ENCODE measurements at places on chromosomes 2 and 18.

- DNase-seq = no peak
Measured at GRCh38 chr2:178420463-178420999, 30.4 kb downstream of the PRKRA start.

- DNase-seq = no peak
Measured at GRCh38 chr18:33517950-33518349, 60.1 kb upstream of the ASXL3 start.

DNA sequence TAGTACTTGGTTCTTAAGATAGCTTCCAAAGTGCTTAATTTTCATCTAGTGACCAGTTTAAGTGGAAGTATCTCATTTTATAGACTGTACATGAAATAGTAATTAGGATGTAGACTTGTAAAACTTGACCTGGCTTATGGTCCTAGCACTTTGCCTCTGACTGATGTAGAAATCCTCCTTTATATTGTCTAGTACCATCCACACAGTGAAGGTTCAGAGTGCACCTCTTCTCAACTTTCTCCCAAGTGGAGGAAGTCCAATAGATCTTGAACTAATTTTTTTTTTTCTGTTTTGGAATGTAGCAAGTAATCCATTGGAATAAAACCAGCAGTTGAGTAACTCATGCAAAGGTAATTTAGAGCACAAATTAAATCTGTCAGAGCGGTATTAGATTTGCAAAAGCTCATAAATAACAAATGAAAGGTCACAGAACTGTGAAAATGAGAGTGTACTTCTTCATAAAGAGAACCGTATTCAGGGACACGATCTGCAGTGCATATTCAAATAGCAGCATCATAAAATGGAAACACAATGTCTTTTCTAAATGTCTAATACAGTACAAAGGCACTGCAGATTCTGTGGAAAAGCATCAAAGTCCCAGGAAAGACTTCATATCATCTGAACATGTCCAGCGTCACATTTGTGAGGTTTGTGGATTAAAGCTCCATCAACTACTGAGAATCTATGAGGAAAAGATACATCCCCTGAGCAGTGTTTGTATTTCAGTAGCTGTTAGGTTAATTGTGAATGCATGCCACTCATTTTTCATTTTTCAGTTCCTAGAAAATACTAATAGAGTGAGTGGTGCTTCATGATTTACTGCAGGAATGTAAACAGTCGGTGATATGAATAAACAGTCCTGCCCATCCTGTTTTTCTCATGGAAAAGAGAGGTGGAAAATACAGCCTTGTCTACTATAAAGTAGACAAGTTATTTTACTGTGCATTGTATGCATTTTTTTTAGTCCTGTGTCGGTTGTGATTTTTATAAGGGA, 100.7 kb downstream of the LYPD6 start:
- no peak for DNase-seq

- no peak for DNase-seq
Measured at GRCh38 chr2:227724394-227725039, at the start of gene SCYGR6. SCYGR6 (minus strand) TSS chr2:227724757; CDS start chr2:227724757, 0 bp downstream.

DNA sequence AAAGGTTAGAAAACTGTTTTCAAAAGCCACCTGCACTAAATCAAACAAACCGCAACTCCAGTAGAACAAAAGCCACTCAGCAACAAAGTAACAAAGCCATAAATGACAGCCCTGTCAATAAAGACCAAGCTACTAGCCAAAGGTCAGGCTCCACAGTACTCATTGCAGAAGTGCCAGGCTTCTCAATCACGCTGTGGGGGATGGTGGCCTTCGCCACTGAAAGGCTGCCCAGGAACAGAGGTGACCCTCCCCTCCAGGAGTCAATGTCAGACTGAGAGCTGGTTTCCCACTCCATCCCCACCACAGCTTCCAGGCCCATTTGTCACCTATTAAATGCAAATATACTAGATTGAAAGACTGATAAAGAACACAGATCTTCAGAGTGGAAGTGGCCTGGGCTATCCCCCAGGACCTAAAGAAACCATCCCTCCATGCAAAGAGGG, 5.9 kb downstream of the ATP8B1 start:
- no peak for DNase-seq

DNA sequence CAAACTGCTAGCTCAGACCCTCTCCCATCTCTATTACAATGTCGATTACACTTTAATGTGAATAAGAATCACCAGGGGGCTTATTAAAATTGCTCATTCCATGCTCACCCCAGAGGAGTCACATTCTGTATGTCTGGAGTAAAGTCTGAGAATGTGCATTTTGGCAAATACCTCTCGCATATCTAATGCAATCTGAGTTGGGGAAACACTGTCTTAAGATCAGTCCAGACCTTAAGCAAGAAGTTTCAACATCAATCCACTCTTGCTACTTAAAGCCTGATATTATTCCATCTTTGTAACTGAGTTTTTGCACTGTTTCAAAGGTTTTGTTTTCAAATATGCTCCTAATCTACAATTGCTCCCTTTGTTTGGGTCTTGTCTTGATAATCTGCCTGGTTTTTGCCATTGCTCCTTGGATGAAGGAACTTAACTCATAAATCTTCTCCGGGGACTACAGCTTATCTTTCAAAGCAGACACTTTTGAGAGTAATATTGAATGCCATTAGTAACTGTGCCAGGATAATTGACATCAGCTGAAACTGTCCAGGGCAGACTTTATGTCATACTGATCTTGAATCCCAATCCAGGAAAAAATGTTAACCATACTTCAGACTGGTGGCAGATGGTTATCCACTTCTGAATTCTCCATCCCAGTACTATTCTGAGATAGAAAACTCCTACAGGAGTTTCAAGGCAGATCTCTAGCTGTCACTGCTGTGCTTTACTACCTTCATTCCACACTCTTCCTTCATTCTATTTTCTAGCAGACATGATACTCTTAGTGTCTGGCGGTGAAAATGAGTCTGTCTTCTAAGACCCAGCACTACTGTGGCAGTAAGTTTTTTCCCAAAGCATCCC, 200.9 kb downstream of the ERBB4 start:
- DNase-seq = no peak

- DNase-seq = no peak
Measured at GRCh38 chr18:63365876-63366212, 1.2 kb downstream of the KDSR start.

- DNase-seq = no peak
Measured at GRCh38 chr2:214367171-214367570, 43.7 kb upstream of the VWC2L start.

DNA sequence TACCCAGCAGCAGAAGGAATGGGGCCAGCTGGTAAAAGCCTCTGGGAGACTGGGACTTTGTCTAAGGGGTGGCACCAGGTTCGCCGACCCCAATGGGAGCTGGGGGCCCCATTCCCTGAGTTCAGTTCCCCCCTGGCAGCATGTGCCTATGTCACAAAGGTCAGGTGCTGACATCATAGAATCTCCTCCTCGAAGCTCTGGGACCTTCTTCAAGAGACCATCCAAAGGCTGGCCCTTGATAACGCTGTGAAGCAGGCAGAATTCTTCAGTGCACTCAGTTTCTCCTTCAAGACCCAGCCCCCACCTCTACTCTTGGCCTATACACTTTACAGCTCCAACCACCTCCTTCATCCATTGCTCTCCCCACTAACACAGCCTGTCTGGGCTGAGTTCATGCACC, at the start of gene PRR30:
PRR30 (minus strand) TSS at position 101 of the 400 bp plus-strand sequence. CDS start 1,081 bp downstream, outside the sequence.
- no peak for DNase-seq

GRCh38 chr18:24322584-24323136, 75.0 kb downstream of the OSBPL1A start:
- peak; percentile 31 for DNase-seq

- DNase-seq = no peak
Measured at GRCh38 chr2:241811952-241812729, 3.1 kb downstream of the NEU4 start.

GRCh38 chr2:152036611-152037469, 62.0 kb downstream of the CACNB4 start:
- peak; percentile 69 for DNase-seq

DNA sequence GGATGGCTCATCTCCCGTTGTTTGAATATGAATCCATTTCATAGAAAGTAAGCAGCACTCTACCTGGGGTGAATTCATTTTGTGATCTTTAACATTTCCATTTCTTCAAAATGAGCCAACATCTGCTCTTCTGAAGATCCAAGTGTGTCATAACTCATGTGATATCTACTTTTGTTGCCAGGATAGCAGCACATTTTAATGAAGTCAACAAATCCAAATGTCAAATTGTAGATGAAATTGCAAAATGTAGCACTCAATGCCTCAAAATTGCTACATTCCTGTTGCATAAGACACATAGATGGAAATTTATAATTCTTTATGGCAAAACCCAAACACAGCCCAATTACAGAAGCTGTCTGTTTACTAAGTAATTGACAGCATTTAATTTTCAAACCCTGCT, 360.7 kb downstream of the TMX3 start:
- DNase-seq = no peak

GRCh38 chr18:62807396-62807795, 92.1 kb downstream of the PHLPP1 start:
- no peak for DNase-seq

- no peak for DNase-seq
Measured at GRCh38 chr2:86225581-86225980, 26.3 kb downstream of the MRPL35 start.

DNA sequence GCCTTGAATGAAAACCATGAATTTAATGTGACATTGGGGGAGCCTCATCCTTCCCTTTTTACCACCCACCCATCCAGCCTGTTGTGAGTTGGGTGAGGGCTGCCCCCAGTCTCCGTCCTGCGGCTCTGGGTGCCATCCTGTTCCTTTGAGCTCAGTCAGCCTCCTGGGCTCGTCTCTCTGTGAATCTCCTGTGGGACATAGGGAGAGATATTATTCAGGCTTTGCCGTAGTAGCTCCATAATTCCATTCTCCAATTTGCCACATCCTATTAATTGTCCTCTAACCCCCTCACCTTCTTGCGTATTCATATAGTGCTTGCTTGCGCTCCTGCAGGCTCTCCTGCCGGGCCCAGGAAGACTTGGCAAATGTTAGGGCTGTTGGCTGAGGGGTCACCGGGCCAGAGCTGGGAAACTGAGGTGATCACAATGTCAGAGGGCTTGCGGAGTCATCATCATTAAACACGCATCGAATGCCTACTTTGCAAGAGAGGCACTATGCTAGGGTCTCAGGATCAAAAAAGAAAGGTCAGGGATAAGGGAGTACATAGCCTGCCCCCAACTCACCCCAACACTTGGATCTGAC, 709 bp upstream of the DQX1 start:
- no peak for DNase-seq

DNA sequence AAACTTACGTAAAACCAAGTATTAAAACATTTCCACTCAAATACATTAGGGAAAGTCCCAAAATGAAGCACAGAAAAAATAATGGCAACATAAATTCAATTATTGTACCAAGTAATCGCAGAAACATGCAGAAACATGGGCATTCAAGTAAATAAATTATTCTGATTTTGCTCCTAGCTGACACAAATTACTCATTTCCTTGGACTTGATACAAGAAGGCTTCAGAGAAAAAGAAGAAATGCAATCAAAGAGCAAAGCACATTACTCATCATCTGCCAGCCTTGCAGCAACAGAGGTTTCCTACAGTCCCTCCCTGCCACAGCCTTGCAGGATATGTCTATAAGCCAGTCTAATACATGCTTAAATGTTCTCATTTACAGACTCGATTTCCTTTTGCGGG, 439.8 kb upstream of the LYPD1 start:
- DNase-seq = no peak

DNA sequence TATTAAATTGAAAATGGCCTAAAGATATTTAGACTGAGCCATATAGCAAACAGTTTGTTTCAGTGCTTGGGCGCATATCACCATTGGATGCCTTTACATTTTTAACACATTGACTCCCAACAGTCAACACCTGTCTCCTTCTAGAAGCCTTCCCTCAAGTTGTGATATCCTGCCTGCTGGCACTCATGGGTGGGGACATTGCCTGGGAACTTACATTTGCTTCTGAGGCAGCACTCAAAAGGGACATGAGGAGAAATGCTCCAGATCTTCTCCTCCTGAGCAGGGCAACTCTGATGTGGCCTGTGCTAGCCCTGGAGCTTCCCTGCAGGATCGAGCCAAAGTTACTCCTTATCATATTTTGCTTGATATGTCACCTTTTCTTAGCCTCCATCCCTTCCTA, 392.2 kb downstream of the CDH7 start:
- no peak for DNase-seq

DNA sequence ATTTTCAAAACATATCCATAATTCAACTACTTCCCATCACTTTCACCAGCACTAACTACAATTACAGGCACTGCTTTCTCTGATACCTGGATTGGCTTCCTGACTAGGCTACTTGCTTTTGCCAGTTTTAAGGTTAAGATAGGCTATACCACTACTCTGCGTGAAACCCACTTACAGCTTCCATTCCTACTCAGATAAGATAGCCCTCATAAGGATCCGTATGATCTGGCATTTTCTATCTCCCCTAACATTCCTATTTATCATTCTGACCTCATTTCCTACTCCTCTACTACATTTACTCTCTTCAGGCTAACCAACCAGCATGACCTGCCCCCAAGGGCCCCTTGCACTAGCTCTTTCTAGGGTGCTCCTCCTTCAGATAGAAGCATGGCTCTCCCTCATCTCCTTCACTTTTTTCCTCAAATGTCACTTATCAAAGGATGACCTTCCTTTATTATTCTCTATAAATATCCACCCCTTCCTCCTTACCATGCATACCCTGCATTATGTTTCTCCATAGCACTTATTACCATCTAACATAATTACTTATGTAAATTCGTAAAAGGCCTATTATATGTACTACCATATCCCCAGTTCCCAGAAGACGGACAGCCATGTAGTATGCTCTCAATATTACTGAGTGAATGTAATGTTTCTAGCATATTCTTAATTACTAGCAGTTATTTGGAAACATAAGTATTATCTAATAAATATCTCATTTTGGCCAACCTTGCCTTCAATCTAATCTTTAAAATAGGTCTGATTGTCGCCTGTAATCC, 4.4 kb downstream of the TIA1 start:
- DNase-seq = no peak

DNA sequence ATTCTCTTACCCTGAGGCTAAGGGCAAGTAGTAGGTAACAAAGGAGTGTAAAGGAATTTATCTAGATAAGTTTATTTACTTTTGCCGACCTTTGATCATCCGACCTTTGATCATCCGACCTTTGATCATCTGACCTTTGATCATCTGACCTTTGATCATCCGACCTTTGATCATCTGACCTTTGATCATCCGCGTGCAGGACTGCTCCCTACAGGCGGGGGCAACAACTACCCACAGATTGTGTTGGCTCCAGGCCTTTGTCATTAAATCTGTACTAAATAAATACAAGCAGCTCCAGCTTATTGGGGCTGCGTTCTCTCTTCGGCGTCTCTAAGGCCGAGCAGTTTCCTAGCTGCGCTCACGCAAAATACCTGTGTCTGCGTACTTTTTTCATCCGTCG, 56.6 kb downstream of the ZNF638 start:
- no peak for DNase-seq

Measured in astrocyte of the cerebellum (primary cell).